Gastroesophageal sphincter (tissue), 4 donors: ENCODE measurements at places on chromosomes 1 and 21.

- no peak for ATAC-seq
Measured at GRCh38 chr1:200753650-200754198, 15.0 kb downstream of the CAMSAP2 start.

DNA sequence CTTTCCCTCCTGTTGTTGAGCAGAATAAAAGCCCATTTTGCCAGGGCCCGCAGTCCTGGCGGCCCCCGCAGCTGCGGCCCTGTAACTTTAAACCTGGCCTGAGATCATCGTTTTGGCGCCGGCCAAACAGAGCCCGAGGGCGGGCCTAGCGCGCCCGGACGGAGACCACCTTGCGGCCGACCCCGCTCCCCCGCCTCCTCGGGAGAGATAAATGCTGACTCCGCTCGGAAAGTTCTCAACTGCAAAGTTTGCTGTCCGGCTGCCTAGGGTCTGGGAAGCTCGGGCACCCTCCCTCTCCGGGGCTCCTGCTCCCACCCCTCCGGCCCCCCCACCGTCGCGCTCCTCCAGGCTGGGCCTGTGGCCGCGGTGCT is at the start of gene PDPN:
TSS of gene PDPN (plus strand) at position 238 of the 371 bp plus-strand sequence. CDS start 202 bp downstream, outside the sequence.
- ATAC-seq = peak; percentile 76

DNA sequence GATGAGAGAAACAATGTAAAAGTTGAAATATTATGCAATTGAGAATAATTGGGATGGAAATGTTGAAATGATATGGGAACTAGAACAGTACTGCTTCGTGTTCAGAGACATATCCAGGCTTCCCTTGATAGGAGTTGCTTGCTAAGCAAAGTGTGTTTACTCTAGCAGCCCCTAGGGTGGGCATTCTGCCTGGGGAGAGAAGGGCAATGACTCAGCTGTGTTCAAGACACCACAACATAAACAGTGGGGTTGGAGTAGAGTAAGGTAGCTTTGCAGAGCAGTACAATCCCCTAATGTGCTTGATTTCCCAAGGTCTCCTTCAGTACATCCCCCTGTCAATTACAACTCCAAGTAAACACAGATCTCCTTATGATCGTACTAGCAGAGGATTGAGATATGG is 4.8 kb upstream of the PCNX2 start:
- ATAC-seq = no peak

DNA sequence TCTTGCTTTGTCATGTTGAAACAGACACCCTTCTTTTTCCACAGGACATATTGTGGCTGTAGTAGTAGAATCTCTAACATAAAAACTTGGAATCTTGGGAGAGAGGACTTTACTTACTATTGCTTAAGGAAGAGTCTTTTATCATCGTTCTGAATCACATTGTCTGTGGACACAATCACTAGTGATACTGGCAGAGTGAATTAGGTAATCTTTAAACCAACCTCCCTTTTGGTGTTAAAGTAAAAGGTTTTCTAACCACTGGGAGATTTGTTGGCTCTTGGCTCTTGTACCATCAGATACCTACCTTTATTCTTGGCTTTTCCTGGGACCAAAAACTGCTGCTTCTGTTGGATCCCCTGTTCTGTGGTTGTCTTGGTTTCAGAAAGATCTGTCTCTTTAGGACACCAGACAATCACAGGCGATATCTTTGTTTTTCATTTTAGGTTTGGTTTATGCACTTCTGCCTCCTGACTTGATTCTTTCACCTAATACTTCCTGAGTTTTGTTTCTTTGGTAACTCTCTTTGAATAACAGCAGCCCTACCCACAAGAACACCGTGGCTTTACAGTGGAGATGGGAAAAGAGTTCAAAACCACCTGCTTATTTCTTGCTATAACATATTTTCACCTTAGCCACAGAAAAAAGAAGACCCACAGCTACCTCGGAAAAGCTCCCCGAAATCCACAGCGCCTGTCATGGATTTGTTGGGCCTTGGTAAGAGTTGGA is 36.6 kb upstream of the ZFP69B start:
- no peak for ATAC-seq

GRCh38 chr1:228316589-228317387 is 89.8 kb downstream of the TRIM11 start:
- no peak for ATAC-seq

GRCh38 chr1:183262628-183263200 is 76.7 kb downstream of the LAMC2 start:
- no peak for ATAC-seq

DNA sequence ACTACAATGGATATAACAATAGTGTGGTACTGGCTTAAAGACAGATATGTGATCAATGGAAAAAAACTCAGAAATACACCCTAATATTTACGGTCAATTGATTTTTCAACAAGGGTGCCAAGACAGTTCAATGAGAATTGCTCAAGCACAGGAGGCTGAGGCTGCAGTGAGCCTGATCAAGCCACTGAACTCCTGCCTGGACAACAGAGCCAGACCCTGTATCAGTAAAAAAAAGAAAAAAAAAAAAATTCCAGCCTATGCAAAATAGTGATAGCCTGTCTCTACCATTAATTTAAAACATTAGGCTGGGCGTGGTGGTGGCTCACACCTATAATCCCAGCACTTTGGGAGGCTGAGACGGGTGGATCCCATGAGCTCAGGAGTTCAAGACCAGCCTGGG is 70.0 kb downstream of the SLC27A3 start:
- no peak for ATAC-seq

DNA sequence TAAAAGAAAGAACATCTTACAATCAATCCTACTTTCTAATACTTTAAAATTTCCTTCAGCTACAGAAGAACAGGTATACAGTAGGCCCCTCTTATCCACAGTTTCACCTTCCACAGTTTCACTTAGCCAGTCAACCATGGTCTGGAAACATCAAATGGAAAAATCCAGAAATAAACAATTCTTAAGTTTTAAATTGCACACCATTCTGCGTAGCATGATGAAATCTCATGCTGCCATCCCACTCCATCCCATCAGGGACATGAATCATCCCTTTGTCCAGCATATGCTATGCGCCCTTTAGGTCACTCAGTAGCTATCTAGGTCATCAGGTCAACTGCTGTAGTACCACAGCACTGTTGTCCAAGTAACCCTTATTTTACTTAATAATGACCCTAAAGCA is 67.7 kb downstream of the HSF2BP start:
- no peak for ATAC-seq

DNA sequence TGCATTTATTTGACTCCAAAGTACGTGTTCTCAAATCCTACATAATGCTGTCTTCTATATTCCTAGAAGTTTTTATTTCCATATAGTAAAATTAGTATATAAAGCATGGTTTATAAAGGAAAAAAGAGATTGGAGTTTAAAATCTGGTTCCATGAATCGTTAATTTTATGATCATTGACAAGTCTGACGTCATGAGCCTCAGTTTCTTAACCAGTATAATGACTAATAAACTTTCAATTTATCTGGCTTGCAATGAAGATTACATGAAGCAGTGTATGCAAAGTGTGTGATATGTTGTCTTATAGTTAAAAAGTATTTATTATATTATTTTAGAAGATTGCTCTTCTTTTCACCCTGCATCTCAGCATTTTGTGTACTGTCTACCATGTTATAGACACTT is 421.4 kb upstream of the LRRC7 start:
- ATAC-seq = no peak

- no peak for ATAC-seq
Measured at GRCh38 chr1:204990059-204990664, 52.9 kb upstream of the CNTN2 start.

DNA sequence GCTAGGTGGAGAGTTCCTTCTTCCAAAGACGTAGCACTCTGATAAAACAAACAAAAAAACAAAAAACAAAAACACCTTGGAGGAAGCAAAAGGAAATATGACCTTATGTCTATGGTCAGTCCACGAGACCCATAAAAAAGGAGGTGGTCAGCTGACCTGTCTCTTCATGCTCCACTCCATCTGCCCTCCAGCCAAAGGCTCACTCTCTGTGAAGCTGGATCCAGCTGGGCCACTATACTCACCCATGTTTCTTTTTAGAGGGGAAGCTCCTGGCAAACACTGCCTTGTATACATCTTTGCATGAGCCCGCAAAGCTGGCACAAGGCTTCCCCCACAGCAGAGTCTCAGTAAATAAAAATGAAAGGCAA is 126.1 kb upstream of the CACHD1 start:
- ATAC-seq = no peak

DNA sequence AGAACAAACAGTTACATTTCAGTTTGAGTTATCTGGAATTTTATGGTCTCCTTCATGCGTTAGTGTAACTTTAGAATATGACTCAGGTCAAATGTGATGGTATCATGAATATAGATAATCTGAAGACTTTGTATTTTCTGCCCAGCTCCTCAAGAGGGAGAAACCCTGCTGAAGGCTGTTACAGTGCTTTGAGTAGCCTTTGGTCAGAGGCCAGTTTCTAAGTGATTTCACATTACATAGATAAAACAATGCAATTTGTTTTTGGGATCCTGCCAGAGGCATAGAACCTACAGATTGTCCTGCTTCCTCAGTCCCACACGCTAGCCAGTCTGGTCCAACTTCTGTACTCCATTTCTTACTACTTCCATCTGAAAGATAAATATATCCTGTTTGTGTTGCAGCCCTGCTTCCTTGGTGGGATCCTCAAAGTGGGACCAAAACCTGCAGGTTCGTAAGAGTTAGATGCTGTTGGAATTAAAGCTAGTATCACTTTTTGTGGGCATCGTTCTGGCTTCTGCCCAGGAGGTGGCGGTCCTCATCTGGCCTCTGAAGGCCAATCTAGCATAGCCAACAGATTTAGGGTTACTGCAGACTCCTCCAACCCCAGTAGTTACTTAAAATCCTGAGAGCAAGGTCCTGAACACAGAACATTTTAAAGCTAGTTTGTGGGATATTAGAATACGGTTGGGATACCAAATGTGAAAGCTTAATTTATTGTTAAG is 645.8 kb upstream of the USP24 start:
- ATAC-seq = no peak

- no peak for ATAC-seq
Measured at GRCh38 chr1:83102630-83103071, 896.3 kb downstream of the TTLL7 start.

DNA sequence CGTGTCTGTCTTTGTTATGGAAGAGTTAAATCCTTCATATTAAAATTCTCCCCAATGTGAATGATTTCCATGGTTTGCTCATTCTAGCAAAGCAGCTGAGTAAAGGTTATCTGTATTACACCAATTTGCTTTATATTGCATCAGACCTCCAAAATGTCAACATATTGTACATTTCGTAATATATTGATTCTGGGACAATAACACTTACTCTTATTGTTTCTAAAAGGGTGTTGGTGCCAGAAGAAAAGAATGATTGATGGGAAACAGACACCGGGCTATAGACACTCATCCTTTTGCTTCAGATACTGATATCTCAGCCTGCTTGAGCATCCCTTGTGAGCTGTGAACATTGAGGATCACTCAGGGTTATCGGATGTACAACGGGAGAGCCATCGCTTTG is 7.0 kb downstream of the NTNG1 start:
- no peak for ATAC-seq

DNA sequence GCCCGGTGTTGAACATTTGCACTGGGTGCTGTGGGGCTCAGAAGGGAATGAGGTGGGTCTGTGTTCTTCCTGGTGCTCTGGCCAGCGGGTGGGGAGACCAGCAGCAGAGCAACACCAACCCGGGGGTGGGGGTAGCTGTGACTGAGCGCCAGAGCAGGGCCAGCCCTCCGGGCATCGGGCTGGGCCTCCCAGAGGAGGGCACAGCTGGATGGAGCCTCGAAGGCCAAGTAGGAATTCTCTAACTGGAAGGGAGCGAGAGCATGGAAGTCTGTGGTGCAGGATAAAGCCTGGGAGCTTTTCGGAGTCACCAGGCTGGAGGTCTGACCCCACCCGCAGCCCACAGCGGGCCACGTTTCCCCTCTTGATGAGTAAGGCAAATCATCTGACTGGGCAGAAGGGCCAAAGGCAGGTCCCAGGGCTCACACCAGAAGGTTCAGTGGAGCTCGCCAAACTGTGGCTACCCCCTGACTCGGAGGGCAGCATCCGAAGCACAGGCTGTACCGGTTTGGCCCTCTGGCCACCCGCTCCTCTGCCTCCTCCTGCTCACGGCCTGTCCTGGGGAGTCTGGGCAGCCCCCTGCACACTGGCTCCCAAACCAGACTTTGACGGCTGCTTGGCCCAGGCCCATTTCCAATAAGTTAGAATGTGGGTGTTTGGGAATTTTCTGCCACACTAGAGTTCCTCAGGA is 18.8 kb downstream of the SLC1A7 start:
- peak; percentile 71 for ATAC-seq

- no peak for ATAC-seq
Measured at GRCh38 chr1:226624526-226624925, 76.0 kb downstream of the STUM start.

DNA sequence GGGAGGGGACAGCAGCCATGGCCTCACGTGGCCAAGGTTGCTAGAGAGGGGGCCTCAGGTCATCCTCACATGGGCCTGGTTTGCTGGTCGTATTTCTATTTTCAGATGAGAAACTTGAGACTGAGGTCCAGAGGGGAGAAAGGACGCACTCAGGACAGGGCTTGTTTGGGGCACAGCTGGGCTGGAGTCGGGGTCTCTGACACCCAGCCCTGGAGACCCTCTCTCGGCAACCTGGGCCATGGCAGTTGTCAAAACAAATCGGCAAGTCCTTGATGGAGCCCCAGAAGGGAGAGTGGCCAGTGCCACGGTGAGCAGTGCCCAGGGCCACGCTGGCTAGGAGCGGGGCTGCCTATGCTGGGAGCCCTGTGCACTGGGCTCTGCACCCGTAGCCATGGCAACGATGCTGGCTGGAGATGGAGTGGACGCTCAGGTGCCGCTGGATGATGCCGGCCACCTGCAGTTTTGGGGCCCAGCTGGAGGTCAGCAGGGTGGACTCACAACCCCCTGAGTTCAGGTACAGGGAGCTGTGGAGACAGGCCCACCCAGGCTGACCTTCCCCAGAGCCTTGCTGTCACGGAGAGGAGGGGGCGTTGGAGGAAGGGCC is 11.1 kb downstream of the LRRC3 start:
- no peak for ATAC-seq

- ATAC-seq = no peak
Measured at GRCh38 chr21:45578176-45578801, 36.0 kb upstream of the SLC19A1 start.

- peak; percentile 56 for ATAC-seq
Measured at GRCh38 chr1:8055973-8056372, 29.9 kb upstream of the ERRFI1 start.

GRCh38 chr1:219220945-219221344 is 47.3 kb downstream of the LYPLAL1 start:
- ATAC-seq = no peak

DNA sequence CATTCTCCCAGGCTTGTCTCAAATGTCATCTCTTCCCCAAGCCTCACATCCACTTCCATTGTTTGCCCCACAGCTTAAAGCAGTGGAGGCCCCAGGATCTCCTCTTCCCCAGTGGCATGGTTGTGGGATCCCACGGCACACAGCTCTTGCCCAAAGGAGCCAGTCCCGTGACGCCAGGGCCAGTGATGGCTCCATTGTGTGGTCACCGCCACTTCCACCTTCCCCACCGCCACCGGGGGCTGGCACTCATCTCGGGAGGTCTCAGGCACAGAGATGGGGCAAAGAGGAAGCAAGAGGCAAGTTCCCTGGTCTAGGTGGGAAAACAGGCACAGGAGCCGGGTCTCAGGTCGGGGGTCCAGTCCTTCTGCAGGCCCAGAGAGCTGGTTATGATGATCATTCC is 22.9 kb upstream of the ALDH4A1 start:
- no peak for ATAC-seq
